ENCODE measurements at places on chromosomes 12 and 14.
A peak's percentile ranks its signal among the peaks of the same experiment; 100 is the strongest.

- no peak for DNase-seq
These were observed 377.3 kb upstream of the E2F7 start for GRCh38 chr12:77442633-77443032.

- no peak for DNase-seq
These were observed 12.7 kb downstream of the JAG2 start for GRCh38 chr14:105155681-105156413.

GRCh38 chr12:678747-679712, 15.8 kb upstream of the NINJ2 start:
- DNase-seq, result no peak

GRCh38 chr14:22837750-22838538, 1.6 kb downstream of the MMP14 start:
- DNase-seq, result peak; percentile 61

DNA sequence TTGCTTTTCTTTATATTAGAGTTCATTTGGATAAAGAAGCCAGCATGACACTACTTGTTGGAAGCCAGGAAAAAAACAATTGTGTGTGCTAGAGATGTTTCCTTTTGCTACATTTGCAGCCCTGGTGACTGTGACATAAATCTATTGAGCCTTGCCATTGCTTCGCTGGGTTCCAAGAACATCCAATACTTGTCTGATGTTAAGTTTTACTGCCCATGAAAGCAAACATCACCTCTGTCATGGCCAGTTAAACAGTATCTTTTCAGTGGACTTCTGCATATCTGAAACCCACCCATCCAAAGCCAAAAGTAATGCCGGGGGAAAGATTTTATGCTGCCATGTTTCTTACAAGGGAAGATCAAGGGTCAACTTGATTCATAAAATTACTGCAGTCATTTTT, 184.0 kb downstream of the MSRB3 start:
- no peak for DNase-seq

DNA sequence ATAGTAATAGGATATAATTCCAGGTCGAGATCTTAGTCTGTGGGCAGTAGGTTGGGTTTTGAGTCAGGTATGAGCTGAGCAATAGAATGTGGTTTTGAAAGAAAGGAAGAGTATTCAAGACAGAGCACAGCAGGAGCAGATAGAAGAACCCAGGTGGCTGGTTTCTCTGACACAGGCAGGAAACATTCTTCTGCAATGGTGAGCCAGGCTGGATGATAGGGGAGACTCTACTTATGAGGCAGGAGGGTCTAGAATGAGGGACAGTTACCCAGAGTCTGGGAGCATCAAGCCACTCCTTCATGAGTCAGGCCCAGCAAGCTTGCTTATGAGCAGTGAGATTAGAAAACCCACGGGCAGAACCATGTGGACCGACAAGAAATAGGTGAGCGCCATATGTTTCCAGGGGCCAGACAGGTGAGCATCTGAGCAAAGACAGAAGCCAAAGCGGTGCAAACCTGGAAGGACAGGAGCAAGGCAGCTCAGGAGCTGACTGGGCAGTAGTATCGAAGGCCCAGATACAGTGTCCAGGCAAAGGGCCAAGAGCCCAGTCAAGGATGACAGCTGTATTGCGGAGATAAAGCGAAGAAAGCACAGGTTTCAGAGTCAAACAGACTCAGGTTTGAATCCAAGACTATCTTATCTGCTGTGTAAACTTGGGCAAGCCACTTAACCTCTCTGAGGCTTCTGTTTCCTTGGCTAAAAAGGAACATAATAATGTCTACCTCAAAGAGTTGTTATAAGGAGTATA, 22.5 kb upstream of the PCNX1 start:
- DNase-seq, result no peak

- DNase-seq, result no peak
These were observed 9.1 kb upstream of the SERPINA1 start for GRCh38 chr14:94397289-94398181.

- no peak for DNase-seq
These were observed 103.9 kb downstream of the ARID2 start for GRCh38 chr12:45833401-45833800.

GRCh38 chr14:89504602-89505313, 87.7 kb upstream of the FOXN3 start:
- DNase-seq, result peak; percentile 38

DNA sequence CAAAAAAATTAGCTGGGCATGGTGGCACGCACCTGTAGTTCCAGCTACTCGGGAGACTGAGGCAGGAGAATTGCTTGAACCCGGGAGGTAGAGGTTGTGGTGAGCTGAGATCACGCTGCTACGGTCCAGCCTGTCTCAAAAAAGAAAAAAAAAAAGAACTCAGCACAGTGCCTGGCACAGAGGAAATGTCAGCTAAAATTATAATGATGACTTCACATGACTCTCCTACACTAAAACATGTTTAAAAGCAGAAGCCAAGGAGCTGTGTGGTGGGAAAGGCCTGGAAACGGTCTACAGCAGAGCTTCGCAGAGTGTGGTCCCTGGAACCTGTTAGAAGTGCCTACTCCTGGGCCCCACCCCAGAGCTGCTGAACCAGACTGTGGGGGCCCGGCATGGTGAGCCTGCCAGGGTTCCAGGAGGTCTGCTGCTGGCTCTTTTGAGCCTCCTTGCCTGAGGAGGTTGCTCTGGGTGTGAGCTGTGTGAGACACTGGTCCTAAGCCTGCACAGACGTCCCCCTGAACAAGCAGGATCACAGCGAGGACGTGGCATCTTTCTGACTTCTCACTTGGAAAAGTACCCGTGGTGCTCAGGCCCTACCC, 28.1 kb downstream of the TCHP start:
- no peak for DNase-seq

GRCh38 chr12:25924491-25925001, 33.9 kb upstream of the RASSF8 start:
- DNase-seq, result no peak

GRCh38 chr12:130880411-130880885, 8.6 kb downstream of the RAN start:
- no peak for DNase-seq

- DNase-seq, result no peak
These were observed 527.7 kb downstream of the SLC16A7 start for GRCh38 chr12:60123557-60123956.

DNA sequence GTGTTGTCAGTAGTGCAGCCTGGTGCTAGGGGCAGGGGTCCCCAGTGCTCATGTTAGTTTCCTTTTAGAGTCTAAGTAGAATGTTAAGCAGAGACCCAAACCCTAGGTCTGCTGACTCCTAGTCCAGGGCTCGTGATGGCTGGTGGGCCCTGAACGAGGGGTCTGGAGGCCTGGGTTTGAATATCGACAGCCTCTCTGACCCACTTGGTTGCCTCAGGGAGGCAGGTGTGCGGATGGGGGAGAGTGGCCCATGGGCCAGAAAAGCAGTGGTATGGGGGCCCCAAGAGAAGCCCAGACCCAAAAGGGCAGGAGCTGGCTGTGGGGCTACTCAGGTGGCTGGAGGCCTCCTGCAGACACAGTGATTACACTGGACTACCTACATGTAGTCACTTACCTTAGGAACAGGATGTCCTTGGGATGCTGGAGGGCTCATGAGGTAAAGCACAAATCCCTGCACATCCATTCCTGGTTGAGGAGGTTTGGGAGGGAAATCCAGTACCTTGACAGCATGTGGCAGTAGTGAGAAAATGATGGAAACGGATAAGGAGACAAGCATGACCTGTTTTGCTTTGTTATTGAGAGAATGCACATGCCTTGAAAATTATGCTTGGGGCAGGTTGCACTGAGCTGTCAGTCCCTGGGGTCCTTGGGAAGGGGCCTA, 1.7 kb upstream of the SLC25A29 start:
- no peak for DNase-seq

- DNase-seq, result no peak
These were observed 122.8 kb downstream of the AACS start for GRCh38 chr12:125187780-125188741.

- no peak for DNase-seq
These were observed 39.0 kb downstream of the PLXNC1 start for GRCh38 chr12:94187361-94187760.

- DNase-seq, result no peak
These were observed 35.6 kb downstream of the LEMD3 start for GRCh38 chr12:65204886-65205525.

- DNase-seq, result no peak
These were observed 54.1 kb downstream of the KRT80 start for GRCh38 chr12:52137746-52138145.

DNA sequence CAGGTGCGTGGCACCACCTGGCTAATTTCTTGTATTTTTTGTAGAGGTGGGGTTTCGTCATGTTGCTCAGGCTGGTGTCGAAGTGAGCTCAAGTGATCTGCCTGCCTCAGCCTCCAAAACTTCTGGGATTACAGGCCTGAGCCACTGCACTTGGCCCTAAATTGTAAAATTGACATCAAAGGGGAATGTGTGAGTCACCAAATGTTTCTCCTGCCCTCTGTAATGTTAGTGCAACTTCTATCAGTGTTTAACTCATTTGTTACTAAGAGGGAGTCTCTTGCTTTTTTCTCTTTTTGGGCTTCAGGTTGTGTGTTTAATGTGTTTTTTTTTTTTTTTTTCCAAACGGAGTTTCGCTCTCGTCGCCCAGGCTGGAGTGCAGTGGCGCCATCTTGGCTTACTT, 2.3 kb downstream of the TULP3 start:
- DNase-seq, result peak; percentile 77

DNA sequence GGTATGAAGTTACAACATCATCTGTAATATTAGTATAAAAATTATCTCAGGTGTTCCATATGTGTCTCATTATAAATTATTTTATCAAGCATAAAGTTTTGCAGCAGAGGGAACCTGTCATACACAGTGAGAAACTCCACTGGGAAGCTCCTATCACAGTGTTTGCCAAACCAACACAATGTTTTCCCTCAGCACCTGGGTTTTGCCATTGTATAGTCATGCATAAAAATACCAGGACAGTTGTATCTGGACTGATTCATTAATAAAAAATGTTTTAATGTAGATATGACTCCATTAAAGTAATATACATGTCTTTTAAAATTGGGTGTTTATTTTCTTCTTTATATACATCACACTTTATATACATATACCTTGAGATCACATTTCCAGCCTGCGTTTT, 56.6 kb downstream of the METTL25 start:
- peak; percentile 5 for DNase-seq

DNA sequence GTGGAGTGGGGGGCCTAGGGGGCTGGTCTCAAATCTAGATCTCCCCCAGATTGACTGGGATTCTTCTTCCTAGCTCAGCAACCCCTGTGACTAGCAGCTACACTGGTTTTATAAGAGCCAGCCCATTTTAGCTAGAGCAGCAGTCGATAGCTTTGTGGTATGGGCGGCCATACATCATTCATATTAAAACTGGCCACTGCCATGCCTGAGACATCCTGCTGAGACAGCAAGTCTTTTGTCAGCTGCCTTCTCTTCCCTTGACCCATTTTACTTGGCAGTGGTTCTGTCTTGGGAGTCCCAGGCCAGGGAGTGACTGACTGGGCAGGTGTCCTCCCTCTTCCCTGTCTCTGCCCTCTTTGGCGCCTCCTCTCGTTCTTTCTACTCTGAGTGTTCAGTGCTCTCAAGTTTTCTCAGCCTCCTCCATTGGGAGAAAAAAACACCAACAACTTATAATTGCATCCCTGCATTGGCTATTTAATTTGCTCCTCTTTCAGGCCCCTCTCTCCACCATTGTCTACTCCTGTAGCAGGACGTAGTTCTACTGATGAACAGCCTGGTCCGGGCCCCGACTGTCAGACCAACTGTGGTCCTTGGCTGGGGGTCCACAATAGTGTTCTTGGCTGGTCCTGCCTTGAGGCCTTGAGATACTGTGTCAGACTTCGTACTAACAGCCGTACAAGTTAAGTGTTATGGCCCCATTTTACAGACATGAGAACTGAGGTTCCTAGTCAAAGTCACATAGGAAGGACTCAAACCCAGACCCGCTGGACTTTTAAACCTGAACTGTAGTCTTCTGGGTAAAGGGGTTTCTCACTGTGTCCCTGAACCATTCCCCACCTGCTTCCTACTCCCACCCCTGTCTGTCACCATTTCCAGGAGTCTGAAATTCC, 18.3 kb upstream of the JDP2 start:
- no peak for DNase-seq

DNA sequence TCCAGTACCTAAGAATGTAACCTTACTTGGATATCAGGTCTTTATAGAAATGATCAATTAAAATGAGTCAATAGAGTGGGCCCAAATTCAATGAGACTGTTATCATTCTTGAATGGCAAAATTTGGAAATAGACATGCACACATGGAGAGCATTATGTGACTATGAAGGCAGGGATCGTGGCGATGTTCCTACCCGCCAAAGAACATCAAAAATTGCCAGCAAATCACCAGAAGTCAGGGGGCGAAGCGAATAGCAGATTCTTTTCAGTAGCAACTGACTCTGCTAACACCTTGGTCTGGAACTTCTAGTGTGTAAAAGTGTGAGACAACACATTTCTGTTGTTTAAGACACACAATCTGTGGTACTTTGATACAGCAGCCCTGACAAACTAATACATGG, 192.5 kb downstream of the ACSS3 start:
- DNase-seq, result no peak

DNA sequence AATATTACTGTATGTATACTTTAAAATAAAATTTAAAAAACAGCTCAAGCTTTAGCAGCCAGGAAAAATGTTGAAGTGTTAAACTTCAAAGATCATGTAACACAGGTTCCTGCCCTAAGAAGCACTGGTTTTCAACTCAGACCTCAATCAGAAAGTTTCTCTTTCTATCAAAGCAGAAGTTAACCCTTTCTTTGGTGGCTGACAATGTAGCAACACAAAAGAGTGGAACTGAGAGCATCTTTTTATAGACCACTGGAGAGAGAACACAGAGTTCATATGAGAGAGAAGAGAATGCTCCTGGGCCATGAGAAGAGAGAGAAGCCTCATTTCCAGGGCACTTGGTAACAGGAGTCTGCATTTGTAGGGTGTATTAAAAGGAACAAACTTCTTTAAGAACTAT, 42.2 kb upstream of the KTN1 start:
- no peak for DNase-seq

- no peak for DNase-seq
These were observed 128.0 kb upstream of the OVCH1 start for GRCh38 chr12:29625359-29625953.

DNA sequence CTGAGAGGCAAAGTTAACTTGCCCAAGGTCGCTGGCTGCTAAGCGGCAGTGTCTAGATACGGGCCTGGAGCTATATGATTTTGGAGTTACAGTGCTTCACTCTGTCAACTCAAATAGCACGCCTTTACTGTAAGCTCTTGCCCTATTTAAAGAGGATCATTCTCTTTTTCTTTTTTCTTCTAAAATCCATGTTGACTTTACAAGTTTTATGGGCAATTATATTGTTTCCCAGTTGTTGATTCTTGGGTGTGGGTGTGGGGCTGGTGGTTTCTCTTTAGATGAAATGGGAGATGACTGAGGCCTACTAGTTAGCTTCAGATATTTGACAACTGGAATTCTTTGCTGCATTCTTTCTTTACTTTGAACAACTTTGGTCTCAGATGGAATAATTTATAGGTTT, 70.7 kb downstream of the C12orf75 start:
- DNase-seq, result no peak

DNA sequence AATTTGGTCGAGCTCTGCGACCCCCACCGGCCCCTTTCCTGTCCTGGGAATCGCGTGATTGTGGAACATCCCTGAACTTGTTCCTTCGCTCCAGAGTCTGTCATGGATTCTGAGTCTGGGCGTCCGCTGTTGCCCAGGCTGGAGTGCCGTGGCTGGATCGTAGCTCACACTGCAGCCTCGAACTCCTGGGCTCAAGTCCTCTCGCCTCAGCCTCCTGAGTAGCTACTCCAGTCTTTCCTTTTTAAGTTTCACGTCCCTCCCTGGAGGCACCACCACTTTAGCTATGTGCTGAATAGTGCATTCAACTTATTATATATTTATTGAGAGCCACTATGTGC, 698 bp downstream of the ACOT6 start:
- DNase-seq, result no peak

- no peak for DNase-seq
These were observed 4.3 kb downstream of the STRAP start for GRCh38 chr12:15886372-15887042.
